ENCODE measurements at places on chromosomes 6 and 20. TPM values are rescaled to one million over a fixed set of nuclear protein-coding genes. Genes with fewer than 3 reads are reported as not detected.

GRCh38 chr6:72287801-72288200 is 334.1 kb upstream of the KCNQ5 start:
- DNase-seq, result no peak

GRCh38 chr6:18183766-18184165 is 28.5 kb downstream of the KDM1B start:
- DNase-seq, result no peak

DNA sequence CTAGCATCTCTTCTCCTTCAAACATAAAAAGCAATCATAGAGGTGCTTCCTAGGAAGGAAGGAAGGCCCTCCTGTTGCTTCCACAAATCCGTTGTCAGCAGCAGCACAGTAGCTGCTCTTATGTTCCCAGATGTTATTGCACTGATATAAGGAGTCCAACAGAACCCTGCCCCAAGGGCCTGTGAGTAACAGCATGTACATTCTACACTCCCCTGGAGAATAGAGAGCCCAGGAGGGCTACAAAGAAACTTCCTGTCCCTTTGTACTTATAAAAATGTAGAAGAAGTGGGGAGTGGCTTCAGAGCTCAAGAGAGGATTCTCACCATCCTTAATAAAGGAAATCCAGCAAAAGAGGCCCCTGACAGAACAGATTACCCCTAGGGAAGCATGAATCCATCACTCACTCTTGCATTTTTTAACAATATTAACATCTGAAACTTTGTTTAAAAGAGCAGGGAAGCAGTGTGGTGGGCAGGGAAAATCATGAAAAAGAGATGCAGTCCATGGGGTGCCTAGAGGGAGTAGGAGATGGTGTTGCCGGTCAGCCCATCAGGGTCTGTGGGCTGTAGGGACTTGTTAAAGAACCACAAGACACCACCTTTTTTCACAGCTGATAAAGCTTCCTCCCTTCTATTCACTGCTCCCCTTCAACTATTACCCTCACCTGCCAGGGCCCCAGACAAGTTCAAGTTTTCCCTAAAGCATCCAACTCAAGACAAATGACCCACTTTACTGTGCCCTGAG is 104.5 kb upstream of the ADGRF1 start:
- DNase-seq, result no peak

DNA sequence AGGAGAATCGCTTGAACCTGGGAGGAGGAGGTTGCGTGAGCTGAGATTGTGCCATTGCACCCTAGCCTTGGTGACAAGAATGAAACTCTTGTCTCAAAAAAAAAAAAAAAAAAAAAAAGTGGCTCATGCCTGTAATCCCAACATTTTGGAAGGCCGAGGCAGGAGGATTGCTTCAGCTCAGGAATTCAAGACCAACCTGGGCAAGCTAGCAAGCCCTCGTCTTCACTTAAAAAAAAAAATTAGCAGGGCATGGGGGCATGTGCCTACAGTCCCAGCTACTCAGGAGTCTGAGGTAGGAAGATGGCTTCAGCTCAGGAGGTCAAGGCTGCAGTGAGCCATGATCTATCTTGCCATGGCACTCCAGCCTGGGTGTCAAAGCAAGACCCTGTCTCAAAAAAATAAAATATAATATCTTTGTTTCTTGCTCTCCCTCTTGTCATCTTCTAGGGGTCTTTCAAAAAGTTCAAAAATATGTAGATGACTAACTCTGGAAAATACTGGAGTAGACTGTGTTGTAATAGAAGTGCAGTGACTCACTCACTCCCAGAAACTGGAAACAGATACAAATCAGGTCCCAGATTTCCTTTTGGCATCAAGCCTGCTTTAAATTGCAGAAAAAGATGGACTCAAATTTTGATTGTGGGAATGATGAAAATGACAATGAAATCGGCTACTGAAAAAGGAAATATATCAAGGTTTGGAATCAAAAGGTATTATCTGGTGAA is 2.8 kb upstream of the GINM1 start:
- no peak for DNase-seq

DNA sequence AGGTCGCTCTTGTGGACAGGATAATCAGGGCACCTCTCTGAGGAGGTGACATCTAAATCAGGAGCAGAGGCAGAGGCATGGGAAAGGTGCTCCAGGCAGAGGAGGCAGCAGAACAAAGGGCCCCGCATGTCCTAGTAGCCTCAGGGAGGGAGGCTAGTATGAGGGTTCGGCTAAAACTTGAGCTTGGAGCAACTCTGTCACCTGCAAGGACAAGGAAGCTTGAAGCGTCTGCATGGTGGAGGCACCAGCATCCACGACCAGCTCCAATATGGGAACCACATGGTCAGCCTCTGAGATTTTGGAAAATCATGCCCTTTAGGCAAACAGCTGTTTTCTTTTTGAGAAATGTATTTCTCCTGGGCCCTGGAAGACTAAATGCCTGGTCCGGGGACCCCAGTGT is 13.0 kb upstream of the MPC1 start:
- no peak for DNase-seq

The CTCFL gene
- not detected for total RNA-seq

The CST4 gene
- total RNA-seq, result not detected

GRCh38 chr6:145887969-145888368 is 73.4 kb upstream of the FBXO30 start:
- DNase-seq, result no peak

DNA sequence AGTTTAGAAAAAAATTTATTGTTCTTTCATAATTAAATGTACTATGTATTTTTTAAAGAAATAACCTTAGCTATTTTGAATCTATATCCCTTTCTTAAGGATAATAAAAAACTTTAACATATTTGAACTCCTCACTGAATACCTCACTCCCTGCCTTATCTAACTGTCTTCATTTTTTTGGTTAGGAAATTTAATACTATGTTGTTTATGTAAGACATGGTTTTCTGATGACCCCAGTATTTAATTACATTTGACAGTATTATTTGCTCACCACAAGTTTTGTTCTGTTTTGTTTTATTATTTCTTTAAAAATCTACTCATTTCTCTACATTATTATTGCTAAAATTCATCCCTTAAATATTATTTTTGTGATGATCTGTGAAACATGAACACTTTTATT is 394.4 kb upstream of the ADGRB3 start:
- no peak for DNase-seq

The BPIFB3 gene
- not detected for total RNA-seq

The FAM83B gene
- 11.2 TPM for total RNA-seq

The MLN gene
- total RNA-seq, result not detected

GRCh38 chr6:17381424-17382147 is 11.8 kb upstream of the CAP2 start:
- DNase-seq, result no peak

The SIRPD gene
- total RNA-seq, result not detected

The ADGB gene
- total RNA-seq, result not detected

GRCh38 chr6:129672881-129673631 is 36.9 kb downstream of the ARHGAP18 start:
- DNase-seq, result no peak

- DNase-seq, result no peak
Observed at GRCh38 chr20:51460569-51461265, 81.8 kb downstream of the NFATC2 start.

DNA sequence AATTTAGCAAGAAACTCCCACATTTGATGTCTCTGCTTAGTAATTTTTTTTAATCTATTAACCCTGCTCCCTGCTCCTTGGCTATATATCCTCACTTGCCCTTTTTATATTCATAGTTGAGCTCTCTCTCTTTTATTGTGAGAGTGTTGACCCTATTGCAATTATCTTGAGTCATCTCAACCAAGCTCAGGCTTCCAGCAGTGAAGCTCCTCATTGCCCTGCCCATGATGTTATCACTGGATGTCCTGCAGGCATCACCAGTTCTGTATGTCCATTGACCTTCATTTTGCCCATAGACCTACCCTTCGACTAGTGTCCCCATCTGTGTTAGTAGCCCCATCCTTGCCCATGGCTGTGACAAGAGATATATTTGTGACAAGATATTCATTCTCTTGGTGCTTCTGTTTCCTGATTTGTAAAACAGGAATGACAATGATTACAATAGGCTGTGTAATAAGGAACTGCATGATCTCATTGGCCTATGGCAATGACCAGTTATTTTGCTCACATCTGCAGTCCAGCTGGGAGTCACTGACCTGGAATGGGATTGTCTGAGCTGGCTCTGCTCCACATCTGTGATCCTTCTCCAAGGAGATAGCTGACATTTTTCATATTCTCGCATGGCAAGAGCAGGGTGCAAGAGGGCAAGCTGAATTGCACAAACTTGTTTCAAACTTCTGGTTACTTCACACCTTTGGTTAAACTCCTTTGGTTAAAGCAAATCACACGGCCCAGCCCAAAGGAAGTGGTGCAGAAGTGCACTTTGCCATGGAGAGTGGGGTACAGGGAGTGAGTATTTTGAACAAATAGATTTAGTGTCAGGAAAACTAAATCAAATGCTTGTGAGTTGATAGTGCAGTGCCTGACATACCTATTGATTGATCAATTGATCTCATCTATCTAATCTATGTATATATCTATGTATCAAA is 47.7 kb upstream of the CST5 start:
- no peak for DNase-seq

GRCh38 chr20:37758332-37758731 is 64.5 kb downstream of the CTNNBL1 start:
- DNase-seq, result peak; percentile 33

DNA sequence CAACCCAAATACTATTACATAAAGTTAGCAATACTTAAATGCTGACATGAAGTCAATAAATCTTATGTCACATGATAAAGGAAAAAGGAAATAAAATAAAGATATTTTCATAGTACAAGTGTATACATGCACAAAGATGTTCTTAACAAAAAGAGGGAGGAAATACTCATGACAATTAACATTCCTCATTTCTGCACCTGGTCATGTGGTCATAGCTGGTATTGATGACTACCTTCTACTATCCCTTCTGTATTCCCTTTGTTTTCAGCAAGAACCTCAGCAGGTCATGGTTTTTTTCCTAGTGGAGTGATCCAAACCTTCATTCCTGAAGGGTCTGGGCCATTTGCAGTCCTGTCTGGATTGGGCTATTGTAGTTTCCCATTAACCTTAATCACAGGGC is 43.5 kb upstream of the FYN start:
- DNase-seq, result no peak

The MYLK2 gene
- 0.51 TPM for total RNA-seq

GRCh38 chr6:24761851-24762250 is 12.9 kb upstream of the GMNN start:
- DNase-seq, result no peak

The MTFR2 gene
- total RNA-seq, result 0.71 TPM

The MAP7 gene
- 2.5 TPM for total RNA-seq

- peak; percentile 87 for DNase-seq
Observed at GRCh38 chr6:6696867-6697531, 108.5 kb downstream of the LY86 start.

GRCh38 chr6:146267946-146268345 is 239.1 kb downstream of the GRM1 start:
- no peak for DNase-seq

The CGA gene
- total RNA-seq, result not detected

The NRSN2 gene
- total RNA-seq, result 24.5 TPM

The TREML1 gene
- total RNA-seq, result 0.39 TPM

- no peak for DNase-seq
Observed at GRCh38 chr20:63767886-63768285, 28.3 kb downstream of the SLC2A4RG start.

DNA sequence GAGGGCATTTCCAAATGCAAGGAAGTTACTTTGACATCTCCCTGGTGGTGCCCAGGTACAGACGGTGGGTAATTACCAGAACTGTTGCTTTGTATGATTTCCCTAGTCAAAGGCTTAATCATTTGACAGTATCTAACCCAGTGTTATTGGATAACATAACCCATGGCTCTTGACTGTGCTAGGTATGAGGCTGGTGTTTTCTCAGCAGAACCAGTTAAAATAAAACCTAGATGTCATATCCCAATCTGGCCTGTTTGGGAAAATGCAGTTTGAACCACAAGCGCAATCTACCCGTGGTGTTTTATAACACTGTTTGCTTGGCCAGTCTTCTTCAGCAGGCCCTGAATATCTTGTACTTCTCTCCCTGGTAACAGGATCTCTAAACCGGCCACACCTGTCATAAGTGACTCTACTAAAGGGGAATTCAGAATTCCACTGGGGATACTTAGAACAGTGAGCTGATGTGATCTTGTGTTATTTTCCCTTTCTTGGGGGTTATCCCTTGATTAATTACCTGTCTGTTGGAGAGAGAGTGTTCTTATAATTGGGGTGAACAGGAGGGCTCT is 32.8 kb downstream of the PPP1R14C start:
- no peak for DNase-seq

The C20orf204 gene
- 0.46 TPM for total RNA-seq

DNA sequence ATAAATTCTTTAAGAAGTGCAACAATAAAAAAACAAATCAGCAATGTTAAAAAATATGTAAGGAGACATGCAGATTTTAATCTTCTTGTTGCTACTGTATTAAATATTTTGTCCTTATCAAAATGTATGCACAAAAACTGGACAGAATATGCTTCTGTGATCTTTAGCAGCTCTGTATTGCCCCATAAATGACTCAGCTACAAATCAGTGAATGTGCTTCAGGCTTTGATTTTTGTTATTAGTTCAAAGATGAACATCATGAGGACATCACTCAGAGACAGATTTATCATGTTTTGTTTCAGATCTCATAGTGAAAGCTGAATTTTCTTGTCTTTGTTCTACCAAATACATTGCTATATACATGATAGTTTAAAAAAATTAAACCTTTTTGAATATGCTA is 312.4 kb downstream of the GRIK2 start:
- no peak for DNase-seq

GRCh38 chr6:27130668-27131428 is 116.7 kb upstream of the PRSS16 start:
- no peak for DNase-seq

The SLC23A2 gene
- 12.7 TPM for total RNA-seq

- no peak for DNase-seq
Observed at GRCh38 chr6:144394210-144394609, 109.1 kb downstream of the UTRN start.

GRCh38 chr20:35767683-35768481 is 3.9 kb upstream of the PHF20 start:
- peak; percentile 84 for DNase-seq

The PXT1 gene
- total RNA-seq, result 0.42 TPM

DNA sequence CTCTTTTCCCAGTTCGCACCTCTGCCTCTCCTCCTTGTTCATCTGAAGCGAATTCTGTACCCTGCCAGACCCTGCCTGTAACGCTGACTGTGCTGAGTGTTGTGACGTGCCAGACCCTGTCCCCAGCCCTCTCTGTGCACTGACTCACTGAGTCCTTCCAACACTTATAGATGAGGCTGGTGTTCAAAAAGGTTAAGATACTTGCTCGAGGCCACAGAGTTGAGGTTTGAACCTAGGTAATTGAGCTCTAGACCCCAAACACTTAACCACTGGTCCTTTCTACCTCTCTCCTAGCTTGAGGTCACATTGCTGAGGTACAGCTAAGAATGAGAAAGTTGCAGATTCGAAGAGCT is 45.7 kb upstream of the NEDD9 start:
- DNase-seq, result no peak

The DNAH8 gene
- total RNA-seq, result not detected

The MRPS26 gene
- total RNA-seq, result 46.7 TPM

- no peak for DNase-seq
Observed at GRCh38 chr6:76422511-76423213, 350.2 kb upstream of the IMPG1 start.

DNA sequence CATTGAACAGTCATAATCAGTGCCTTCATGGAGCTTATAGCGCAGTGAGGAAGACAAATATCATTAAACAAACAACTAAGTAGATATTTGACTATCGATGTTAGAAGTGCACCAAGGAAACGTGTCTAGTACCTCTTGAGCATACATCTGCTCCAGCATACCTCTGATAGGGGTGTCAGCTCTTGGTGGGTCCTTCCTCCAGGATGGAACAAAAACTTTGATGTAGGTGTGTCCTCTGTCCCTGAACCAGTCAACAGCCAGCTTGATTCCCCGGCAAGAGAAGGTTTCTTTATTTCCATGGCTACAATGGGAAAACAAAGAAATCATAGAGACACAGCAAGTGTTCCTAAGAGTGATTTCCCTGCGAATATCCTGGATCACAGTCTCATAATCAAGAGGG is 23.1 kb downstream of the ZC3H12D start:
- DNase-seq, result no peak

Data from right cardiac atrium (tissue), 5 donors.